ENCODE measurements at places on chromosomes 16 and 17. TPM values are rescaled to one million over a fixed set of nuclear protein-coding genes. Genes with fewer than 3 reads are reported as not detected.

DNA sequence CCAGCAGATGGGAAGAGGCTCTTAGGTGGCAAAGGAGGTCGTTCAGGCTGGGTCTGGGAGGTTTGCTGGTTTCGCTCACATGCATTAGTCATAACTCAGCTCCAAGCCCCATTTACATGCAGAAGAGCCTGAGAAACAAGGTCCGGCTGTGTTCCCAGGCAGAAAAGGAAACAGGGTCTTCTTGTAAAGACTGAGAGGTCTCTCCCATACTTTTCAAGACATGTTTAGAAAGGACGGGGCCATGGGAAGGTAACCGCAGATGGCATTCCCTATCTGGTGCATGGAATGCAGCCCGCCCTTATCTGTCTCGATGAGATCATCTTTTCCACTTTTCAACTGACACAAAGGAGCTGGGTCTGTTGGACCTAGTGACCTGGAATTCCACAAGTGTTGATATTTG, 389.0 kb upstream of the CDH11 start:
- DNase-seq = no peak

- DNase-seq = no peak
These were observed 5.4 kb downstream of the LHX1 start for GRCh38 chr17:36942631-36943125.

DNA sequence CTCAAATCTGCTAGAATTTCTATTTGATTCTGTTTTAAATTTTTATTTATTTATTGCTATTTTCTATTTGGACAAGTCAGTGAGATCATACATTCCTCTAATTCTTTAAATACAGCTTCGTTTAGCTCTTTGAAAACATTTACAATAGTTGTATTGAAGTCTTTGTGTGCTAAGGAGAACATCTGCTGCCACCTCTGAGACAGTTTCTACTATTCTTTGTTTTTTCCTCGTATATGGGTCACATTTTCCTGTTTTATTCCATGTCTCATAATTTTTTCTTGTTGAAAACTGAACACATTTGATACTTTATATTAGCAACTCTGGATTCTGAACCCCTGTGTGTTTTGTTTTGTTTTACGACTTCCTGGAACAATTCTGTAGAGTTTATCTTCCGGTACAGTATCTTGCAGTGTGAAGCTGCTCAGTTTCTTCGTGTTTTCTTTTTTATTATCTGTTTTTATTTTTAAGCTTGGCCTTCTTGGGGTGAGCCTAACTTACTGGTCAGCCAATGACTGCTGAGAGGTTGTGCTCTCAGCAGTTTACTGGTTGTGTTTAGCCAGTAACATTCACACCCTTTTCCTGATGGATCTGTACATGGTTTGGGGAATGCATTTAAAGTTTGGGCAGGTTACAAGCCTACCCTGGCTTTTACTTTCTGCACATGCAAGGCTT, 99.0 kb downstream of the CA4 start:
- no peak for DNase-seq

- DNase-seq = no peak
These were observed 33.9 kb downstream of the CYTH1 start for GRCh38 chr17:78748048-78748729.

DNA sequence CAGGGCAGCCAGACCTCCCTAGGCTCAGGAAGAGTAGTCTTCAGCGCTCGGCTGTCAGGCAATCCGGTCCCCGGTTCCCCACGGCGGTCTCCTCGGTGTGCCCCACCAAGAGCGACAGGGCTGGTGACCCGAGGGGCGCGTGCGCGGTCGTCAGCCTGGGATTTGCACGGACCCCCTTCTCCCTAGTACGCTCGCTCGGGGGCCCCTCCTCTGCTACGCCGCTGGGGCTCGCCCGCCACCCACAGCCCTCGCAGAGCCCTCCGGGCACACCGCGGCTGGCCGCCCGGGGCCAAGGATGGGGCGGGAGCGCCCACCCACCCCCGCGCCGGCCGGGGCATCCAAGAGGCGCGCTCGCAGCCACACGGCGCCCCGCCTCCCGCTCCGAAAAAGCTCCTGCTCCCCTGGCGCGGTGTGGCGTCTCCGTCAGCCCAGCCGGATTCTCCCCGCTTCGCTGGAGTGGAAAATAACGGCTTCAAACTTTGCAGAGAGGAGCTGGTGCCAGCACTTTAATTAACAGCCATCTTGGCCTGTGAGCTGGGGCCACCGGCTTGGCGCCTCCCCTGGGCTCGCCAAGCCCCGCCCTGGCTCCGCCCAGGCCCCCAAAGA, 2.1 kb upstream of the C1QL1 start:
- no peak for DNase-seq

PABPN1L gene
- not detected for total RNA-seq

POLR2A gene
- total RNA-seq = 124 TPM

VAT1L gene
- 6.4 TPM for total RNA-seq

HNF1B gene
- 0.99 TPM for total RNA-seq

PAQR4 gene
- 14.9 TPM for total RNA-seq

SPN gene
- not detected for total RNA-seq

Measured in glomerular endothelial cell (primary cell).